ENCODE measurements at places on chromosomes 16 and 17. TPM values are rescaled to one million over a fixed set of nuclear protein-coding genes. Genes with fewer than 3 reads are reported as not detected.

- no peak overlapping the region for H3K27ac ChIP-seq
- no peak for DNase-seq
- H3K27me3 ChIP-seq = peaks cover 44% of the 10 kb centered on the region
- H3K4me1 ChIP-seq = peaks cover 9% of the 10 kb centered on the region
- no peak overlapping the region for H3K4me3 ChIP-seq
These were observed 4.6 kb upstream of the COL1A1 start for GRCh38 chr17:50205963-50206505.

GRCh38 chr16:76941113-76941512, 249.9 kb upstream of the MON1B start:
- H3K27ac ChIP-seq = no peak overlapping the region
- no peak for DNase-seq
- H3K4me1 ChIP-seq = no peaks in the 10 kb centered on the region
- H3K36me3 ChIP-seq = no peaks in the 10 kb centered on the region
- H3K27me3 ChIP-seq = no peaks in the 10 kb centered on the region

- peaks cover 11% of the 10 kb centered on the region for H3K27me3 ChIP-seq
- no peaks in the 10 kb centered on the region for H3K36me3 ChIP-seq
- no peak overlapping the region for H3K4me3 ChIP-seq
- no peak overlapping the region for H3K27ac ChIP-seq
These were observed 89.1 kb downstream of the ELAC2 start for GRCh38 chr17:12928736-12929135.

DNA sequence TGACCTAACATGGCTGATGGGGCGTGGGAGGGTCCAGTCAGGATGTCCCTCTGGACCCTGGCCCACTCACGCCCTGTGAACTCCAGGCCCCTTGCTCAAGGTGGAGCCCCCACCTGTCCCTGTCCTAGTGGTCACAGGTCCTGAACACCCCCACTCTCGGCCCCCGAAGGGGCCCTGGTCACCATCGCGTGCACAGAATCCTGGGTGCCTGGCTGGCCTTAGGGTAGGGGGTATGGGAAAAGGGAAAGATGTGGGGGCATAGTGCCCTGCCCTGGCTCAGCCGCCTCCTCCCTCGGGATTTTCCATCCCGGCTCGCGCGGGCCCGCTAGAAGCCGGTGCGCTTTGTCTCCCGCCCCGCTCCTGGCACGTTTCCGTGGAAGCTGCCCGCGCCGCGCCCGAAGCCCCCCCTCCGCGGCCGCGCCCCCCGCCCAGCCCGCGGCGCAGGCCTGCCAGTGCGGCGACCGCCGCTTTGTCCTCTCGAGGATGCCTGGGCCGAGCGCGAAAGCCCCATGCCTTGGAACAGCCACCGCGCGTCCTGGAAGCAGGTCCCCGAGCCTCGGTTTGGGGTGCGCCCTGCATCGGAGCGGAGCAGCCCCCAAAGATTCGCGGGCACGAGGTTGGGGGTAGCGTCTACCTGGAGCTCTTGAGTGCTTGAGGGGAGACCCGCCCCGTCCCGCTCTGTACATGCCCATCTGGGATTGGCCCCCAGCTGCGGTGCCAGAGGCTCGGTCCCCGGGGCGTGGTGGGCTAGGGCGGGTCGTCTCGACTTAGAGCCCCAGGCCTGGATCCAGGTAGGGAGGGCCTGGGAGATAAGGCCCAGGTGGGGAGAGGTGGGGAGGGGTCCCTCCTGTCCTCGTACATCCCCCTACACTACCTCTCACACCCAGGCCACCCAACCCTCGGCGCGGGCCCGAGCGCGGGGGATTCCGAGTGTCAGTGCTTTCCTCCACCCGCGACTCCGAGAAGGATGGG, 1.3 kb downstream of the SMPD3 start:
- H3K4me3 ChIP-seq = no peak overlapping the region
- H3K27ac ChIP-seq = no peak overlapping the region
- peaks cover 20% of the 10 kb centered on the region for H3K27me3 ChIP-seq
- DNase-seq = no peak

- no peak overlapping the region for H3K27ac ChIP-seq
- DNase-seq = no peak
- H3K27me3 ChIP-seq = no peaks in the 10 kb centered on the region
- no peaks in the 10 kb centered on the region for H3K4me1 ChIP-seq
- H3K36me3 ChIP-seq = no peaks in the 10 kb centered on the region
These were observed 243.5 kb downstream of the GSG1L start for GRCh38 chr16:27819881-27820610.

Gene YWHAE
- 576 TPM for total RNA-seq

Gene ALDH3A1
- not detected for total RNA-seq

Gene NPIPB6
- 2.0 TPM for total RNA-seq

Gene SSH2
- total RNA-seq = 32.4 TPM

Gene KREMEN2
- not detected for total RNA-seq

Gene CYGB
- not detected for total RNA-seq

Gene WNT3
- not detected for total RNA-seq

Gene LPCAT2
- total RNA-seq = 0.12 TPM

Gene CX3CL1
- total RNA-seq = not detected

All from activated naive CD4-positive, alpha-beta T cell treated with anti-CD3 and anti-CD28 coated beads for 36 hours (primary cell).